Activated effector memory CD4-positive, alpha-beta T cell treated with Interleukin-2 at 50 U/mL for 16 hours (primary cell): ENCODE measurements at places on chromosomes 4 and X.

- DNase-seq, result no peak
Measured at GRCh38 chr4:115515366-115515765, 401.9 kb upstream of the NDST4 start.

DNA sequence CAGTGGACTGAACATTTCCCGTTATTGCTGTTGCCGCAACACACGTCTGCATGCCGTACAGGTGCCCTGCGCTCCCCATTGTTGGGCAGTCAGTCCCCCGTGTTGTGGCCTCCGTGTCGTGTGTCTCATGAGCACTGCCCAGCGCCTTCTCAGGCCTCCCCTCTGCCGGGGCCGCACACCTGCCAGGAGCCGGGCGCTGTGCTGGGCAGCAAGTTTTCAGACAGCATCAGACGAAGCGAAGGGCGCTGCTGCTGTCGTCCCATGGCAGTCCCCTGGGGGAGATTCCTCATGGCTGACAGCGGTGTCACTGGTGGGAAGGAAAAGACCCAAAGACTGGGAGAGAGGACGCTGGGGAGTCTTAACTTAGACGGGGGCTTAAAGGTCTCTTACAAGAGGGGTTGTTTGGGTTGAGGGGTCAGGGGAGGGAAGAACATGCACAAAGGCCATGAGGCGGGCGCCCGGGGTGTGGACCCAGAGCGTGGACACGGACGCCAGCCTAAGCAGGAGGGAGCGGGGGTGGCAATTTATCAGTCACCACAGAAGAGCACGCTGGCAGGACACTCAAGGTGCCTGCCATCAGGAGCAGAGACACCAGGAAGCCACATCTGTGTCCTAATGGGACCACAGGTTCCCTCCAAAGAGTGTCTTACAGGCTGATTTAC is 47.3 kb downstream of the RGS12 start:
- DNase-seq, result no peak

DNA sequence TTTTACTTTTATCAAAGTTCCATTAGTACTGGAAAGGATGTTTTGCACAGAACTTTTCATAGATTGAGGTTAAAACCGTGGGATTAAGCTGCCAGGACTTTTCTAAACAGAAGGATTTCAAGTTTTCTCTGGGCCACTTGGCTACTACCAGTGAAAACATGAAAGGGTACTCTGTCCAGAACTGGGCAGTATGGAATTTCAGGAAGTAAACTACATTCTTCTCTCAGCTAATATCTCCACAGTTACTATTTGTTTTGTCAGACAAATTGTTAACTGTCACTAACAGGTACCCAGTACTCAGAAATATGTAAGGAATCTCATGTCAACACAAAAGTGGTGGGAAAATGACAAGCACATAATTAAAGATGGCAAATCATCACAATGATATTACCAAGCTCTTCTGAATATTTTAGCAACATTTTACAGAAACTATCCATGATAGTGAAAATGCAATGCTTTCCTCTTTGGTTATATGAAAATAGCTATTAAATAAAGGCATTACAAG is 454.4 kb downstream of the C4orf33 start:
- no peak for DNase-seq

DNA sequence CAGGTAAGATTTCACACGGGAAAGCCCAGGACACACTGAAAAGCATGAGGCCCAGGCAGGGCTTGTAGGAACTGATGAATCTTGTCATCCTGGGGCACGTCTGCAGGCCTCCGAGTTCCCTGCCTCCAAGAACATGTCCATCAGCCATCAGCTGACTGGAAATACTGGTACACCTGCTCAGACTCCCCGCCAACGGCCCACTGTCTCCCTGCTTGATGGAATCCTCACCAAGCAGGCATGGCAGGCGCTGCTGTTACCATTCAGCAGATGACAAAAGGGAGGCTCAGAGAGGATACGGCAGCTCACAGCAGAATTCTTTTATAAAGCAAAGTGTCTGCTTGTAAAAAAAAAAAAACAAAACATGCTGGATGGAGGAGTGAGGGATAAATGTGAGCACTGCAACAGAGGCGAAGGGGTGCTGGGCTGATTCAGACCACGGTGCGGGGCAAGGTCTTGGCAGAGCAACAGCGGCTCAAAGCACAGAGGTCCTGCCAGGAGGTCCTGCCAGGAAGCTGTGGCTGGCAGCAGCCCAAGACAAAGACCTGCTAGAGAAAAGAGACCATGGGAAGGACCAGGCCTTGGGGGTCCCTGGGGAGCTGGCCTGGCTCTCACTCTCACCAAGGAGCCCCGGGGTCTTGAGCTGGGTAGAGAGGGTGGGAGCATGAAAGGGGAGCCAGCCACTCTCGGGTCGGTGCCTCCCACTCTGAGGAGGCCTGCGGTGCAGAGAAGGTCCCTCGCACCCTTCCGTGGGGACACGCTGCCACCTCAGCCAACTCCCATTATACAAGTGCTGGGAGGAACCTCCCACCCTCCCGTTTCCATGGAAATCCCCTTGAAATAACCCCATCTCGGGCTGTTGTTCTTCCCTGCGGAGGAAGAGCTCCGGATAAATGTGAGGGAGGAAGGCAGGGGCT is 25.6 kb downstream of the PPP2R2C start:
- no peak for DNase-seq

- no peak for DNase-seq
Measured at GRCh38 chr4:38332699-38333098, 331.3 kb upstream of the KLF3 start.

- no peak for DNase-seq
Measured at GRCh38 chr4:77843628-77844027, 19.0 kb upstream of the MRPL1 start.

DNA sequence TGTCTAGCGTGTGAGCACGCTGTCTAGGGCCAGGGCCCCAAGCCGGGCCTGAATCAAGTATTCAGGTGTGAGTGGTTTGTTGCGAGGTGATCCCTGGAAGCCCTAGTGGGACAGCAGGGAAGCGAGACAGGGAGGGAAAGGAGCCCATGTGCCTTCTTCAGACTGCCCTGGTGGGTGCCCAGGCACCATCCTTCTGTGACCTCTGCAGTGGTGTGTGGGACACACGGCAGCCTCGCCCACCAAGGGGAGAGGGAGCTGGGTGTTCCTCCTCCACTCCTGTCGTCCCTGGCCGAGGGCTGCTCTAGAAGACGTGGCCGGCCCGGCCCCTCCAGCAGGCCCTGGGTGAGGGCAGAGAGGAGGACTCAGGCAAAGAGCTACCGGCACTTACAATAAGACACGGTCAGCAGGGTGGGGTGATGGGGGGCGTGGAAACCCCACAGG is 47.4 kb downstream of the HTRA3 start:
- DNase-seq, result no peak

DNA sequence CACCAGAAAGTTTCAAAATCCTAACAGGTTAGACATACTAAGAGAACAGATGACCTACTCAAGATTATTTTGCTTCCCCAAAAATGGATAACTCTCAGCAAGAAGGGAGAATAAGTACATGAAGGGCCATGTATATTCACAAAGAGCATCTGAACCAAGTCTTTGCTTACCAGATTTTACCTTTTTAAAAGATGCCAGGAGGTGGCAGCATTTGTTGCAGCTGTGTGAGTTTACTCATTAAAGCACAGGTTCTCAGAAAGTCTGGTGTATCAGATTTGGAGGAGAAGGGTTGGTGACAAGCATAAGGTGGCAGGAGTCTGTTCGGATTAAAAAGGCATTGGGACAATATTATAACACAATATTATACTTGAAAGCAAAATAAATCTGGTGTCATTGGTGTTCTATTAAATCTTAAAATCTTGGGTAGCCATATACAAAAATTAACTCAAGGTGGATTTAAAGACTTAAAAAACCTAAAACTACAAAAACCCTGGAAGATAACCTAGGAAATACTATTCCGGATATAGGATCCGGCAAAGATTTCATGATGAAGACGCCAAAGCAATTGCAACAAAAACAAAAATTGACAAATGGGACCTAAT is 51.3 kb upstream of the NFKB1 start:
- DNase-seq, result peak; percentile 14

DNA sequence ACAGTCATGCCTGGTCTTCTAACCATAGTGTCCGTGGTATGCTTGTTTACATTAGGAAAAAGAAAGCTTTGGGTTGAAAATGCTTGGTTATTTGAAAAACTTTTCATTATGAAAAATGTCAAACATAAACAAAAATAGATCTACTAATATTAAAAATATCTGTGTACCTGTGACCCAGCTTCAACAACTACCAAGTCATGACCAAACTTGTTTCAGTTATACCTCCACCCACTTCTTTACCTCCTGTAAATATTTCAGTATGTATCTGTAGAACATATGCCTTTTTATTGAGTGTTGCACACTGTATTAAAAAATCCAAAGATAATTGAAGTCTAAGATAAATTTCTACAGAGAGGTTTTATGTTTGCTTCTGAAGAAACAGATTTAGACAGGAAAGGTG is 153.7 kb upstream of the GYPA start:
- no peak for DNase-seq

DNA sequence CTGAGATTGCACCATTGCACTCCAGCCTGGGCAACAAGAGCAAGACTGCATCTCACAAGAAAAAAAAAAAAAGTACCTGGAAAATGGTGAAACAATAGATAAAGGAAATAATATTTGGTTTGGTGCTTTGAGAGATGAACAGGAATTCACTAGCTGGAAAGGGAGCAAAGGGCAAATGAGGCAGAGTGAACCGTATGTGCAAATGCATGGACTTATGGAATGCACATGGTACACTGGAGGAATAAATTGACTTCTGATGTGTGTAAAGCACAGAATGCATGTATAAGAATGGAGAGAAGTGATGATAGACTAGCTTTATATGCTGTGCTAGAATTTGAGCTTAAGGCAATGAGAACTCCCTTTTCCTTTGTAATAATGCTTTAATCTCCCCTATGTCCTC is 413.3 kb downstream of the SPRY1 start:
- no peak for DNase-seq

DNA sequence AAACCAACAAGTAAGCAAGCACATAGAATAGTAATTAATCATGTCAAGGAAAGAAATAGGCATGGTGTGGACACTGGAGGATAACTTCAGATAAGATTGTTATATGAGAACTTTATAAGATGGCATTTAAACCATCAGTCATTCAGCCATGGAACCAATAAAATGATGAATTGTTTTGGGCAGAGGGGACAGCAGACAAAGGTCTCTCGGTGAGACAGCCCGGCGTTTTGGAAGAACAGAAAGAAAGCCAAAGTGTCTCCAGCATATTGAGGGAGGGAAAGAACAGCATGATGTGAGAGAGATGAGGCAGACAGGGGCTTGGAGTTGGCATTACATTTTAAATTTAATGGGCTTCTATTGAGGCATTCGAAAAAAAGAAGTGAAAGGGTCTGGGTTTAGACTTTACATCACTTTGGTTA is 883 bp upstream of the PPM1K start:
- DNase-seq, result no peak

- DNase-seq, result no peak
Measured at GRCh38 chr4:74522251-74522991, 77.5 kb downstream of the AREG start.
